ENCODE measurements at places on chromosomes 1 and 21.

GRCh38 chr1:85933961-85934360 is 222.6 kb downstream of the COL24A1 start:
- no peak for DNase-seq

- DNase-seq, result no peak
Observed at GRCh38 chr1:79193211-79194079, 186.9 kb upstream of the ADGRL4 start.

- DNase-seq, result no peak
Observed at GRCh38 chr1:162159515-162159914, 90.0 kb downstream of the NOS1AP start.

DNA sequence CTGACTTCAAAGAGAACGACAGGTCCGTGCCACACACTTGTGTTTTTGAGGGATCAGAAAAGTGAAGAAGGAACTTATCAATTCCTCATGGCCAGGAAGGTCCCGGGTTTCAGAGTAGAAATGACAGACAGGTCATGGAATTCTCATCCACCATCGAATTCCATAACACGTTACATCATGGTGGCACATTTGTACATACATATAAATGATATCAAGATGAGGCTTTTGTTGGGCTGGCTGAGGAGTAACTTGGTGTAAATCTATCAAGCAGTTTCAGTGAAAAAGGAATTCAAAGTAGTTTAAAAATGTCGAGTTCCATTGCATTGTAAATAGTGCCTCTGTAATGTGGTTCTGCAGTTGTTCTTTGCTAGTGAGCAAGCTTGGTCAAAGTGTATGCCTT is 22.9 kb upstream of the GNPAT start:
- DNase-seq, result no peak

GRCh38 chr1:101964708-101965107 is 32.0 kb downstream of the OLFM3 start:
- no peak for DNase-seq

- no peak for DNase-seq
Observed at GRCh38 chr1:15707239-15707925, 23.3 kb downstream of the PLEKHM2 start.

DNA sequence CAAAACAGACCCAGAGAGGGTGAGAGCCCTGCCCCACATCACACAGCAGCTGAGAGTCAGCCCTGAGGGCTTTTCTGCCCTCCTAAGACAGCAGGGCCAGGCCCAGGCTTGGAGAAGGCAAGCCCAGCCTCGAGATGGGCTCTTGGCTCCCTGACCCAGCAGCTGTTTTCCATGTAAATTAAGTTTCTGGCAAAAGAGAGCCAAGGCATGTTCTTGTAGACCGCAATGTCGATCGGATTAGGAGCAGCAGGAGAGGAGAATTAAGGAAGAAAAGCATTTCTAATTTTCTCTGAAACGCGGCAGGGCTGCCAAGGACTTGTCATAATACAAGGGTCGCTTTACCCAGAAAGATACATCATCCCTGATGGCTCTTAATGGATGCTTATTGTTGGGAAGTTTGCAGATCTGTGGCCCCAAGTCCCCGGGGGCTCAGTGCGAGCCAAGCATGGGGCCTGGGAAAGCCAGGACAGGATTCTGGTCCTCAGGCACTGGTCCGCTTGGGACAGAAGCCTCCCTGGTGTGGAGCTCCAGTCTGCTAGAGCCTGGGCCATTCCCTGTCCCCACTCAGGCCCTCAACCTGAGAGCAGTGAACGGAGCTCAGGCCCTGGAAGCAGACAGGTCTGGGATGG is 62.8 kb downstream of the DMRTB1 start:
- DNase-seq, result no peak

- no peak for DNase-seq
Observed at GRCh38 chr1:156060937-156061636, at the start of gene RAB25. TSS of gene RAB25 (plus strand) at chr1:156061160. CDS start at chr1:156061401, 241 bp downstream.

DNA sequence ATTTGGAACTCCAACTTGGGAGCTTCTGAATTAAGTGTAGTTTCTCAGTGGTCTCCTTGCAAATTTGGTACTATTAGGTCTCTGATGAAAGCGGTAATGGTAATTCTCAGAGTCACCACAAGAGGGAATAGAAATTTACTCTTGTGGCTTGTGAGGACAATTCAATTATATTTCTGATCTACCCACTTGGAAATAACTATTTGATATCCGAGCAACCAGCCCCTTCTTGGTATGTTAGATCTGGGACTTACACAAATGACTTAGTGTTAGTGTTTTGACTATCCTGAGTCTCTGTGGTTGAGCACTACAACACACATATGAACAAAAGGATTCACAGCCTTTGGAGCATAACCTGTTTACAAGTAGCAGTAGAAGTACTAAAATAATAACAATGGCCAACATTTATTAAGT is 68.1 kb downstream of the RPS6KA1 start:
- peak; percentile 42 for DNase-seq

GRCh38 chr1:157073944-157074685 is 25.5 kb downstream of the ETV3L start:
- peak; percentile 57 for DNase-seq

DNA sequence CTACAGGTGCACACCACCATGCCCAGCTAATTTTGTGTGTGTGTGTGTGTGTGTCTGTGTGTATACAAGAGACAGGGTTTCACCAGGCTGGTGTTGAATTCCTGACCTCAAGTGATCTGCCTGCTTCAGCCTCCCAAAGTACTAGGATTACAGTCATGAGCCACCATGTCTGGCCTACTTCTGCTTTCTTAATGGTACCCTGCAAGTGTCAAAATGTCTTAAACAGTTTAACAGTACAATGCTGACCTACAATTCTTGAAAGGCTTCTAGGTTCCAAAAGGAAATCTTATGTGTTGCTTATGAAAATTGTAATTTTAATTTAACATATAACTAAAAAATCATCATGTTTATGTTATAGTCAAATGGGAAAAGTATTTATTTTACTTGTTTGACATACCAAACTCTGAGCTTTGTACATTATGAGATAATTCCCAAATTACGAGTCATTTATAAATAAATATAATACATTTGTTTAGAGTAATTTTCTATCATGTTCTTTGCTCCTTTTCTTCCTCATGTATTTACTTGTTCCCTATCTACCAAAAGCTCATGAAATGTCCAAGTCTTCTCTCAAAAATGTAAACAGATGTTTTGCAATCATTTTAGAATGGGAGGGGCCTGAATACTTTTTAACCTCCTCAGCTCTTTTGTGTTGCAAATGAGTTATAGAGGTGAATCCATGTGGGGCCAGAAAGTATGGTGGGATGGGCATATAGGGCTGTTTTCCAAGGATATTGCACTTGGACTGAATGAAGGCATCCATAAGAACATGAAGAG is 8.4 kb upstream of the VCAM1 start:
- no peak for DNase-seq

DNA sequence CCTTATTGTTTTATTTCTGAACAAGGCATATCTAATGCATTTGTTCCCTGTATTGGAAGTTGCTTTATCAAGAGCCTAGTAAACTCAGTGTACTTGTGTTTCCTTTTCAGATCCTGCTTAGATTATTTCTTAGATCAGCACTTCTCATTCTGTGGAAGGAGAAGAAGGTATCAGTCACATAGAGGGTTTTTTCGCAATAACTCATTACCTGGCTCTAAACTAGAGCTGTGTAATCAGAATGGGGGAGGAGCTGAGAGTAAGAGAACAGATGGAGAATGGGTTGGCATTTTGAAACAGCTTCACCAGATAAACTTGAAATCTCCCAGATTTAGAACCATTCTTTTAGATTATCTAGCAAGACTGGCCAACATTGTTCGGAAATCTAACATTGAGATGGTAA is 11.0 kb downstream of the AHCYL1 start:
- DNase-seq, result no peak

DNA sequence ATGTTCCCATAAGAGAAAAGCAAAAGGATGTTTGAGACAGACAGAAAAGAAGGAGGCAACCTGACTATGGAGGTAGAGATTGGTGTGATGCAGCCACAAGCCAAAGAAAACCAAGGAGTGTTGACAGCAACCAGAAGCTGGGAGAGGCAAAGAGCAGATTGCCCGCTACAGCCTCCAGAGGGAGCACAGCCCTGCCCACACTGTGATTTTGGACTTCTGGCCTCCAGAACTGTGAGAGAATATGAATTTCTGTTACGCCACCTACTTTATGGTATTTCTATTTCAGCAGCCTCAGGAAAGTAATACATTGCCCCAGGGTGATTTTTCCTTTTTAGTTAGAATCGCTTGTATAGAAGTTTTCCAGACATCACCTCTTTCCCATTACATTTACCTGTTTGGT is 28.4 kb downstream of the SLAMF6 start:
- DNase-seq, result no peak

DNA sequence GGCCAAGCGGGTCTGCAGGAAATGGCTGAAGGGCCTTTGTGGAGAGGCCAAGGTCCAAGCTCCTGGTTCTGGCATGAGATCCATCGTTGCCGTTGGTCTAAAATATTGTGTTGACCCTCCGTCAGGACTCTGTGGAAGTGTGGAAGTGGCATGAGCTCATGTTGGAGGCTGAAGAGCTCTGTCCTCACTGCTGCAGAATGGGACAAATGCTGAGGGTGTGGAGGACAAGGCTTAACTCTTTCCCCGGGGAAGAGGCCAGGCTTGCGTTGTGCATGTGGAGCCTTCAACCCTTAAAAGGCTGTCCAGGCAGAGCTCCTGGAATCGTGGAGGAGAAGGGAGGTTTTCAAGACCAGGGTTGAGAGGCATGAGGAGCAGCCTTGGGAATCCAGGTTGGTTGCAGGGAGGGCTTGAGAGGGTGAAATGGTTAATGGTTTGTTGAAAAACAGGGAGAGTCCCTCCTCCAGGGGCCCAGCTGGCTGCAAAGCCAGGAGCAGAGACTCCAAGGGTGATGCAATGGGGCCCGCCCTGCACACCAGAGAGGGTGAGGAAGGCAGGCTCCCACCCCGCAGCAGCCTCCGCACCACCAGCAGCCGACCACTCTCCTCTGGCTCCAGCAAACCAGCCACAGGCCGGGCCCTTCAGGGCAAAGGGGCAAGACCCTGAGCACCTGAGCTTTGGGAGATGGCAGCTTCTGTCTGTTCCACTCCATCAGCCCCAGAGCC is 6.7 kb upstream of the AHCYL1 start:
- no peak for DNase-seq

DNA sequence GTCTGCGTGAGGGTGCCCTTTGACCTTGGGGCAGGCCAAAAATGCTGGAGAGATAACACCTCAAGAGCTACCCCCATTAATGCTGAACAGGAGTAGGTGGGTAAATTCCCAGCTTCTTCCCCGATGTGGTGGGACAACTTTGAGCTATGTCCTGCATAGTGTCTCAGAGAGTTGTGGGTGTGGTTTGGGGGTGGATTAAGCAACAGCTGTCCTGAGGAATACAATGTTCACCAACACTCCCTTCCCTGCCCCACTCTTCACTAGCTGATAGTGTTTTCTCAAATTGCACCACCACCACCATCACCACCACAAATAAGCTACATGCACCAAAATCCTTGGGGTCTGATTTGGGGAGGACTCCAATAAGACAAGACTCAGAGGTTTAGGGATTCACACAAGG is 258.4 kb downstream of the HLX start:
- DNase-seq, result no peak

GRCh38 chr1:192395211-192395610 is 78.4 kb downstream of the RGS21 start:
- no peak for DNase-seq

DNA sequence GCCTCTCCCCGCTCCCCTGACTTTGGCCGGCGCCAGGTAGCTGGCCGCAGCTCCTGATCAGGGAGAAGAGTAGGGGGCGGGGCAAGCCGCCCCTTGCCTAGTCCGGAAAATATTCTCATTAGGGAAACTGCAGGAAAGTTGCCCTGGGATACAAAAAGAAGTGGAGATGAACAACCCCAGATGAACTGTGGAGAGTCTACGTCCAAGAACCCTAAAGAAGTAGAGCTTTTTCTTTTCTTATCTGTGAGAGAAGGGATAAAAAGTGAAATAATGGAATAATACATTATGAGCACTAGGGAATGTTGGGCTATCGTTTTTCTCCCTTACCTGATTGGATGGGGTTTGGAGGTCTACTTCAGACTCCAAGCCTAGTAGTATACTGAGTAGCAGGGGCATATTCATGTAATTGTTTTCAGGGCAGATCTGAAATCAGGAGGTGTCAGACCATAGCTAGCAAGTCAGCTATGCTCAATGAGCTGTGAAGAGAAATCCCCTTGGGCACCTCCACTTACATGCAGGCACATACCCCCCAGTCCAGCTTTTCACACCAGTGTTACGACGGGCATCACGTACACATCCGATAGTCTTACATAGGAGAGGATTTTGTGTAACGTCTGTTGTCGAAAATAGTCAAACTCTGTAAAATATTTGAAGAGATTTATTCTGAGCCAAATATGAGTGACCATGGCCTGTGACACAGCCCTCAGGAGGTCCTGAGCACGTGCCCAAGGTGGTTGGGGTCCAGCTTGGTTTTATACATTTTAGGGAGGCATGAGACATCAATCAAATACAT is 1.7 kb upstream of the DUSP10 start:
- peak; percentile 43 for DNase-seq

- no peak for DNase-seq
Observed at GRCh38 chr1:226875641-226876295, 5.4 kb downstream of the PSEN2 start.

DNA sequence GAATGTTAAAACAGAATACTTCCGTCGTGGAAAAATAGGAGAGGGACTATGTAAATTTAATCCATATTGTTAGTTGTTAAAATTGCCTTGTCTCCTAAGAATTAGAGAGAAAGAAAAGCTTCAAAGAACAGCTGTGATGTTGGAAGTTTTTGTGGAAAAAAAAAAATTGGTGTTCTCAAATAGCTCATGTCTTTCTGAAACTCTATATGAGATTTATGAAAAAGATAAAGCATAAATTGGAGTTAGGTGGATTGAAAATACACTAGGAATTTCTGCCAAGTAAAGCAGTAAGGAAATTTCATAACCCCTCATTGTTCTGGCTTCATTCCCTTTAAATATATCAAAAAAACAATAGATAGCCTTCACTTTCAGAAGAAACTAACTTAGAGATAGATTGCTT is 274.0 kb upstream of the ADAMTS5 start:
- no peak for DNase-seq

GRCh38 chr1:156571261-156571852 is 1.0 kb downstream of the IQGAP3 start:
- no peak for DNase-seq

DNA sequence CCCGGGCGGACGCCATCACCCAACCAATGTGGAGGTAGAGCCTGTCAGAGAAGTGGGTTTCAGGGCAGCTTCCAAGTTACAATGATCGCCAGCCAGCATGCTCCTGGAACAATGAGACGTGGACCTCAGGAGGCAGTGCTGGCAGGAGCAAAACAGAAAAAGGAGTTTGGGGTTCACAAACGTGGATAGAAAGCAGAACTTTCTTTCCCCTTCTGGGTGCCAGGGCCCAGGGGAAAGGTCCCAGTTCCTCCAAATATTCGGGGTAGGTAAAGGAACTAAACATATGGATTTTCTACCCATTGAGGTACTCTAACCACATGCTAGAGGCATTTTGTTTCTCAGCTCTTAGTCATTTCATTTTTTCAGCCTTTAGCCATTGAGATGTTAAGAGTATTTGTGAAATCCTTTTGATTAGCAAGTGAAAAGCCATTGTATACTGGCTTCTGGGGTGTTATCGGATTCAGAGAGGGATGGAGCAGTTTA is 488.4 kb upstream of the ADGRL2 start:
- DNase-seq, result no peak

DNA sequence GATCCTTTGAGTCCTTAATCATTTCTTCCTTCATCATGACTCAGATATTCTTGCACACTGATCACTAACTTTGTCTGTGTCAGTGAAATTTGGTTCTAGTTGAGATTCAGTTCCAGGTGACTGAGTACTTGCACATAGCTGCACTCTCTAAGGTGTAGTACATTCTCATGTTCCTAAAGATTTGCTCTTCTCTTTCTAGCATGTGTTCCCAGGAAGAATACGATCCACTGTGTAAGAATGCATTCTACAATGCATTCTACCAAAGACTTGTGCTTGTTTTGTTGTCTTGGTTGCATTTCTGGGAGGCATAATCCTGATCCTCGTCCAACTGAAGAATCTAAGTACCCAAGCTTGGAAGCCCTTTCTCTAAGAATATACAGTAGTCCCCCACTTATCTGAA is 104.3 kb upstream of the CDC42BPA start:
- no peak for DNase-seq
